ENCODE measurements at places on chromosomes 11 and 22.

GRCh38 chr11:75946531-75947530 is 131.8 kb downstream of the UVRAG start:
- DNase-seq = no peak

DNA sequence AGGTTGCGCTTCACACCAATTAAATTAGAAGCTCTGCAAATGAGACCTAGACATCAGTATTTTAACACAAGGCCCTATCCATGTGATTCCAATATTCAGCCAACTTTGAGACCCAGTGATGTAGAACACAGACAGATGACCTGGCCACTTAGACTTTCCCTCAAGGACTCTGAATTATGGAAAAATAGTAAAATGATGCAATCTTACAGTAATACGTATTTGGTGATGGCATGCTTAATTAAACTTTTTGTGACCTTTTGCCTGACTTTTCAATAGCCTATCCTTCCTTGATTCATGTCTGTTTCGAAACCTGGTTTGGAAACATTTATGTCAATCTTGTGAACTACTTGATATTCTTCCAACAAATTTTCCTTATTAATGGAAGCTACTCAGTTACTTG is 521.2 kb downstream of the KCNA4 start:
- DNase-seq = no peak

DNA sequence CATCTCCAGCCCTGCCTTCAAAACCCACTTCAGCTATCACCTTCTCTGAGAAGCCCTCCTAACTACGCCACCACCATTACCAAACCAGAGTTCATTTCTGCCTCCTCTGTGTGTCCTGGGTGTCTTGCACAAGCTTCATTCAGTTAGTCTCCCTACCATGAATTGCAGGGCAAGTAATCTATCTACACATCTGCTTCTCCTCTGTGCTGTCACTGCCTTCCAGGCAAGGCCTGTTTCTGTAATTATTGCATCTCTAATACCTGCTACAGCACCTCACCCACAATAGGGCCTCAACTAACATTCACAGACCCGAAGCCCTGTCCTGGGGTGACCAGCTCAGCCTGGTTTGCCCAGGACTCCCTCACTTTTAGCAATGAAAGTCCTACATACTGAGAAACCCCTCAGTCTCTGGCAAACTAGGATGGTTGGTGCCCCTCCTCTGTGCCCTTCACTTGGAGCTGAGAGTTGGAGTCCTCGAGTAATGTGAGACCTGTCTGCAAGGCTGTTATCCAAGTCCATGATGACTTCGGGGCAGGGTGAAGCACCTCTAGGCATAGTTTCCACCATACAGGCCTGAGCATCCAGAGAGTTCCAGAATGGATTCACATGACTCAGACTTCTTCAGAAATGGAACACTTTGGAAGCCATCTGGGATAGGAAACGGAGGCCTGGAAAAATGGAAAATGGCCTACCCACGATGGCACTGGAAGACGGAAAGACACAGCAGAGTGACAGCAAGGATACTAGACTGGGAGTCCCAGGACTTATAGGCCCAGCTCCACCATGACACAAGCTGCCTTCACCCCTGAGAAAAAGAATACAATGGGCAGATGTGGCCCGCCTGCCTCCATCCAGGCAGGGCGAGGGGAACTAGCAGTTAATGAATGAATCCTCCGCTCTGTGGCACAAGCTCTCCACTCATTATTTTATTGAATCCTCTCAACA is 269.3 kb downstream of the BUD13 start:
- no peak for DNase-seq

DNA sequence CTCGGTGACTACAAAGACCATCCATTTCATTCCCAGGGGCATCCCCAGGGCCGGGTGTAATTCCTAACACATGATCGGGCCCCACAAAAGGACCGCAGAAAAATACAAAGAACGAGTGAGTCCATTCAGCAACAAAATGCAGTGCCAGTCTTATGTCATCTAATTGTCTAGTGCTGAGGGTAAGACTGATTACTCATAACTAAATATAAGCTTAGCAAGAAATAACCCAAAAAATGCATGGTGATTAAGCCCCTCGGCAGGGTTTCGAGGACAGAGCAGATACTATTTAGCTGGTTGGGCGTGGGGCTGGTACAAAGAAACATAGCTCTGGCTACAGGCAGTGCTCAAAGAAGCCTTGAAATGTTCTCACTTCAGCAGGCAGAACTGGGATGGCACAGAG is 1078.9 kb downstream of the OPCML start:
- DNase-seq = no peak

DNA sequence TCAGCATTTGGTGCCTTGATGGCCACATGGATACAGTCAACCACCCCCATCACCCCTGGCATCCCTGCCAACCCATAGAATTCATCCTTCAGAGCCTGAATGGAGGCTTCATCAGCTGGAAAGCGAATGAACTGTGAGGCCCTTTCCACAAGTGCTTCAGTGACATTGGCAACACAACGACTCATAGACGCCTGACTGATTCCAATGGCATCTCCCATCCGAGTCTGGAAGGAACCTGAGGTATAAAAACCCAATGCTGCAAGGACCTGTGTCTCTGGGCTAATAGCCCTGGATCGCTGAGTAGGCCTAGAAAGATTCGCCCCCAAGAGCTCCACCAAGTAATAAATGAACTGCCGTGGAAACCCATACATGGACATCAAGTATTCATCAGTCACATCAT is 1.3 kb downstream of the HARBI1 start:
- no peak for DNase-seq

- DNase-seq = no peak
These were observed 21.8 kb upstream of the IL17REL start for GRCh38 chr22:50034126-50035081.

DNA sequence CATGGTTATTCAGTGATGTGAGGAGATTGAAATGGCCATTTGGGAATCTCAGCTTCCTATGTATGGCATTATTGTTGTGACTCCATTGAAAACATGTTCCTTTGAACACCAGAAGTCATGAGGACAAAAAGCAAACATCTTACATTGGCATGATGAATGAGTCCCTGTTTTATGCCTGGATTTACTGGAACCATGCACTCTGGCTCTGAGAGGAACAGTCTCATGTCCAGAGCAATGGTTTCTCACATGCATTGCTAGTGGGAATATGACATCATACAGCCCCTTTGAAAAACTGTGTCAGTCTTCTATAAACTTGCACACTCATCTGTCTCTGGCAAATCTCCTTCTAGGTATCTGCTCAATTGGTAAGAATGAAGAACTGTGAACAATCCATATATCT is 3.4 kb upstream of the KDM4F start:
- no peak for DNase-seq

DNA sequence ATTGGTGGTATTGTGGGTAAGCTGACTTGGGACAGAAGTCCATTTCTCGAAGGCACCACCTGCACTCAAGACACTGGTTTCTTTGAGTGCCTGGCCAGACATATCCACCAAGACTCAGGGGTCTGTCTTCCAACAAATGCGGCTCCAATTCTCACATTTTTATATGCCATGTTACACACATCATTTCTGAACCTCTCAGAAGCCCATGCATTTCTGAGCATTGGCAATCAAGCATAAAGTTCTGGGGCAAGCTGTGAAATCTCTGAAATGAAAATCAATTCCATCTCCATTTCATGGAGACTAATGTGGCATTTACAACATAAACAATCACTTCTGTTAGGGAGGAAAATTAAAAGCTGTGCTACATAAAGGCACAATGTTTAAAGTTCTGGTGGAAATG is 243.7 kb downstream of the KIRREL3 start:
- no peak for DNase-seq

DNA sequence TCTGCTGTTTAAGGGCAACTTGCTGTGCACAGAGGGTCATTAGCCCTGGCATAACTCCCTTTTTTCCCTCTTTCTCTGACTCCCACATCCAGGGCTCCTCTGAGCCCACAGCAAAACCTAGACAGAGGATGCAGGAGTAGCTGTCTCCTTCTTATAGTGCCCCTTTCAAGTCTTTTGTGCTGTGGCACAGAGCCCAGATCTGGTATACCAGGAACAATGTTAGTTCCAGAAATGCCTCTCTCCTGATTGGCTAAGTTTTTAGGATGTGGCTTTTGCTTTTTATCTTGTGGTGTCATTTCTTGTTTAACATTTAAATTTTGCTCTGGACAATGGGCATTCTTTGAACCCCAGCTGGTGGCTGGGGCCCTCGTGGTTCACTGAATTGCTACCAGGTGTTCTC is 25.6 kb upstream of the RRM1 start:
- DNase-seq = no peak

DNA sequence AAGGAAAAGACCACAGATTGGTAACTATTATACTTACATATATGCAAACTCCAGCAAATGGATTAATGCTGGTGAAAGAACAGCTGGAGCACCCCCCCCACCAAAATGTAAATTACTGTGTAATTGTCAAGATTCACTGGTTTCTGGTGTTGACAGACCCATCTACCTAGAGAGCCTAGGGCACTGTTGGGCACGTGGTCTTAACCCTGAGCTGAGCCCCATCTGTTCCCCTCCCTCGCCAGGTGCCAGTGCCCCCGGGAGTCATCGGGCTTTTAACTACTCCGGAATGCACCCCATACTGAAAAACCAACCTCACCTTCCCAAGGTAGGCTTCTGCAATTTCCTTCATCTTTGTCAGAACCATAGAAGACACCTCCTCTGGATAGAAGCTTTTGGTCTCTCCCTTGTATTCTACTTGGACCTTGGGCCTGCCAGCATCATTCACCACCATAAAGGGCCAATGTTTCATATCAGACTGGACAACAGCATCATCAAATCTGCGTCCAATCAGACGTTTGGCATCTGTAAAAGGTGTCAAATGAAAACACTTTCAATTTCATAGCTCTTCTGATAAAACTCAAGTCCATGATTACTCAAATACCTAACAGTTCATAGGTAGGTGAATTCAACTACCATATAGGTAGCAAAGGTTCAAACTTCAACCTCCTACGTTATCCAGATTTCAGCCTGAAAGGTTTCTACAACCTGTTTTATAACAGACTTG is 1.5 kb downstream of the HSPA8 start:
- DNase-seq = no peak

DNA sequence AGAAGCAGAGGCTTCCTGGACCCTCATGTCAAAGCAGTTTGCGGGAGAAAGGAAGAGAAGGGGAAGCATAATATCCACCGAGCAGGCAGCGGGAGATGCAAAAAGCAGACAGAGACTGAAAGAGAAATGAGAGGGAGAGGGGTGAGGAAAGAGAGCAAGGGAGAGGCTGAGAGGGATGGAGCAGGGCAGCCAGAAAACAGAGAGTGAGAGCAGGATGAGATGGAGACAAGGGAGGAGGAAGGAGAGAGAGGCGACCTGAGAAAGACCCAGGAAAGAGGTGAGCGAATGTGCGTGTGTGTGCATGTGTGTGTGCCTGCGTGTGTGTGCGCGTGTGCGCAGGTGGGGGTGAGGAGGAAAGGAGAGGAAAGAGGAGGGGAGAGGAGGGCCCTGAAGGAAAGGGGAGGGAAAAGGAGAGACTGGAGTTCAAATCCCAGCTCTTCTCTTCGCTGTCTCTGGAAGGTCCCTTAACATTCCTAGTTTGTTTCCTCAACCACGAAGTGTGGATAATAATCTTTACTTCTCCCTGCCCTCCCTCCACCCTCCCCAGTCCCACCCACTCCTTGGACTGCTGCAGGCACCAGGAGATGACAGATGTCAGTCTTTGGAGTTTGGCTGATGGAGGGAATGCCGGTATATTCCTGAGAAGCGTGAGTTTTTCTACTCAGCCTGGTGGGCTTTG is 67.9 kb downstream of the ISX start:
- DNase-seq = no peak

- no peak for DNase-seq
These were observed 534.7 kb downstream of the CNTN5 start for GRCh38 chr11:99555486-99555885.

DNA sequence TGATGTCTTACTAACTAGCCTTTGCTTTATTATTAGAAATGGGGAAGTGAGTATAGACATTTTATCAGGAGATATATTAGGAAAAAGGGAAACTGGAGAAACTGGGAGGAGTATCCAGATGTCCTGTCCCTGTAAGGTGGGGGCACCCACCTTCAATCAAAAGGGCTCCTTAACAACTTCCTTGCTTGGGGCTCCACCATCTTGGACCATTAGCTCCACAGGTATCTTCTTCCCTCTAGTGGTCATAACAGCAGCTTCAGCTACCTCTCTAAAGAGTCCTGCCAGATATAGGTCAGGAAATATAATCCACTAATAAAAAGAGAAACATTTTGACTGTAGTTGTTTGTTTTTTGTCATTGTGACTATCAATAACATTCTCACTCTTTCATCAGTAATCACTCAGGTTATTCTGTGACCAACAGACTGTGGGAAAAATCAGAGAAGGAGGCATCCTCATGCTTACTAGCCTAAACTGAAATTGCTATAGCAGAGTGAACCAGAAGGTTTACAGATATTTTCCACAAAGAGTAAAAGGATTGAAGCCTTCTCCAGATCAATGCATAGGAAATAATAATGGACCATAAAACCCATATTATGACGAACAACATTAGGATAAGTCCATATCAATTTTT is 10.4 kb downstream of the OR51B4 start:
- no peak for DNase-seq

- no peak for DNase-seq
These were observed 138.7 kb upstream of the E2F8 start for GRCh38 chr11:19379465-19379864.

GRCh38 chr11:61109671-61110070 is 7.4 kb downstream of the CD5 start:
- no peak for DNase-seq

All from C1 segment of cervical spinal cord (tissue), 14 donors.